ENCODE measurements at places on chromosomes 5 and 9.
A peak's percentile ranks its signal among the peaks of the same experiment; 100 is the strongest.

- peak; percentile 58 for DNase-seq
These were observed 115.4 kb downstream of the LHX2 start for GRCh38 chr9:124126648-124127646.

GRCh38 chr5:94212476-94212875 lies 405.9 kb downstream of the KIAA0825 start:
- DNase-seq, result no peak

GRCh38 chr9:82539856-82540579 lies 522.9 kb downstream of the RASEF start:
- DNase-seq, result no peak

DNA sequence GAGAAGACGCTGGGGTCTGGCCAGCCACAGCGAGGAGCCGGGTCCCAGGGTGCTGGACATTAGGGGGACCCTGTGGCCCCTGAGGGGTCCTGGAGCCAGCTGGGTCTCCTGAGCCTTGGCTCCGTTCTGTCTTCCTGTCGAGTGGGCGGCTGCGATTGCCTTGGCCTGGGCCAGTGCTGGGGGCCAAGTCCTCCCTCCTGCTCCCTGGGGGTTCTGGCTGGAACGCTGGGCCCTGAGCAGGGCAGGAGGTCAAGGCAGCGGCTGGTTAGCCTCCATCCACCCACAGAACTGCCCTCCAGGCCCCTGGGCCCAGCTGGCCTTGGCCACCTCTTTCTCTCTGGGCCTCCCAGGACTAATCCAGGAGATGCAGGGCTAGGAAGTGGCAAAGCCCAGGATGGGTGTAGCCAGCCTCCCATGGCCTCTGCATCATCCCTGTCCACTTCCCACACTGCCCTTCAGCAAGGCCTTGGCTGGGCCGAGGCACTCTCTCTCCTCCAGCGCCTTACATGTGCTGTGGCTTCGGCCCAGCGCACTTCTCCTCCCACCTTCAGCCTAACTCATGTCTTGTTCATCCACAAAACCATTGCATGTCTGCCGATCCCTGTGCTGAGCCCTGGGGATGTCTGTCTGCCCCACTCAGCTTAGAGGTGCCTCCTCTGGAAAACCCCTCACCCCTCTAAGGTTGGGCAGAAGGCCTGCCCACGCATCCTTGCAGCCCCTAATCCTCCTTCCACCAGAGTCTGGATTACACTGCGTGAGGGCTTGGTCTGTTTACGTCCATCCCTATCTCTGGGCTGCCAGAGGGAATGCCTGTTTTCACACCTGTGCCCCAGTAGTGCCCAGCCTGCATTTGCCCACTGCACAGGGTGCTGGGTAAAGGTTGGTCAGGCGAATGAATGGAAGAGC lies 5.0 kb downstream of the LAMC3 start:
- no peak for DNase-seq

GRCh38 chr5:61277781-61278180 lies 54.3 kb upstream of the ZSWIM6 start:
- DNase-seq, result no peak

DNA sequence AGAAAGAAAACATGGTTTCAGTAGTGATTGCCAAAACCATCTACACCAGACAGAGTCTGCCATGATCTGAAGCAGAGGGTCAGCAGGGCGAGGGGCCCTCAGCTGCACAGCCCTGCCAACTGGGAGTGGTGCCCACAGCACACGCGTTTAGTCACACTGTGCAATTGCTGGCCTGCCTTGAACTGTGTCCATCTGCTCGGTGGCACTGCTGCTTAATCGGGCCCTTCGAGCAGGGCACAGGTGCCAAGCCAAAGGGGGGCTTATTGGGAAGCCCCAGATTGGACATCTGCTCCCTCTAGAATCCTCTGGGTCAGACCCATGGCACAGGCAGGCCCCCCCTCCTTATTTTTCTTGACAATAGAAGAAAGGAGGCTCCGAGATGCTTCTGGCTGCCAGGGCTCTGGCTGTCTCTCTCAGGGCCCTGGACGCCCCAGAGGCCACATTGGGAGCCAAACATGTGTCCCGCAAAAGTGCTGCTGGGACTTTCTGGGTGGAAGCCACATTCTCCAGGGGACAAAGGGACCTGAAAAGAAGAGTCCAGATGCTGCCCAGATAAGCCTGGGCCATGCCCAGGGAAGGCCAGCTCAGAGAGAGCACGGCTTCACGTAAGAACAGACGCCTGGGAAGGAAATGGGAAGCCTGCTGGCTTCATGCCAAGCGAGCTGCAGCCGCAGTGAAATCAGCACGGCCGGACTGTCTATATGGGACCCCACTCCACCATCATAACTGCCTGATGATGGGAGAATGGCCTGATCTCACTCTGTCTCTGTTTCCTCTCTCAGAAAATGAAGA lies 349.2 kb downstream of the GADD45G start:
- DNase-seq, result no peak

All from stimulated activated CD8-positive, alpha-beta memory T cell treated with anti-CD3 and anti-CD28 coated beads, Interleukin-2, amount 100 ng/mL, for 1 hour (primary cell).